ENCODE measurements at places on chromosomes 2 and 18.

GRCh38 chr2:48415836-48416515 lies 114.0 kb upstream of the STON1 start:
- no peak for DNase-seq

GRCh38 chr18:6625481-6625880 lies 104.0 kb upstream of the ARHGAP28 start:
- DNase-seq: no peak

GRCh38 chr2:196174404-196174803 lies 3.0 kb upstream of the STK17B start:
- DNase-seq: no peak

- DNase-seq: no peak
Measured at GRCh38 chr2:109275120-109276012, 146.4 kb downstream of the SH3RF3 start.

- DNase-seq: no peak
Measured at GRCh38 chr2:147553775-147554271, 291.0 kb upstream of the ACVR2A start.

All from fibroblast of skin of right biceps (primary cell).